RCC 7860 (cell line): ENCODE measurements at places on chromosomes 16 and 17.

DNA sequence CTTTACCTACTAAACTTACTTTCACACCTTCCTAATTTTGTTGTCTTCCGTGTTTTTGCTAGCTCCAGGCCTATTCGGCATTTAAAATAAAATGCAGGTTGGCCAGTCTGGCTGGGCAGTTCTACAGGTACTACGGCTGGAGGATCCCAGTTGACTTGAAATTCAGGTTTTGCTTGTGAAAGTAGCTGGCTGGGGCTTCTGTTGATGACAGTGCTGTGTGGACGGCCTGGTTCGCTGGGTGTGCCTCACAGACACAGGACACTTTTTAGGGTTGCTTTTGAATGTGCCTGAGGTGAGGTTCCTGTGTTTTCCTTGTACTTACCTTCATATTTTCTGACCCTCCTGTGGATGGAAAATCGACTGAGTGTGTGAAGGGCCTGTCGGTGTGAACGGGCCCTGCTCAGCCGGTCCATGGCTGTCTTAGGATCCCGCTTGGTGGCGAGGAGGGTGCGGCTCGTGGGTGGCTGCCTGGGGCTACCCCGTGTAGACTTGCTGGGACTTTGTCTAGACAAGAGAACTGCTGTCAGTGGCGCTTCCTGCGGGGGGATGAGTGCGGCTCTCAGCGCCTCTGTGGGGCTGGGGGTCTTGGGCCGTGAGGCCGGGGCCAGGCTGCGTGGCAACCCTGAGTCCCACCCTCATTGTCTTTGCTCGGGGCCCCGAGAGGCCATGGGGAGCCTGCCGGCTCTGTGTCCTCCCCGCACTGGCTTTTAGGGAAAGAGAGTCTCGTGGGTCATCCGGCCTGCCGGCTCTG is 18.7 kb upstream of the ZNF750 start:
- DNase-seq: no peak

GRCh38 chr16:81357711-81358260 is 43.0 kb downstream of the GAN start:
- no peak for DNase-seq

GRCh38 chr16:51779240-51779639 is 628.2 kb upstream of the SALL1 start:
- no peak for DNase-seq

DNA sequence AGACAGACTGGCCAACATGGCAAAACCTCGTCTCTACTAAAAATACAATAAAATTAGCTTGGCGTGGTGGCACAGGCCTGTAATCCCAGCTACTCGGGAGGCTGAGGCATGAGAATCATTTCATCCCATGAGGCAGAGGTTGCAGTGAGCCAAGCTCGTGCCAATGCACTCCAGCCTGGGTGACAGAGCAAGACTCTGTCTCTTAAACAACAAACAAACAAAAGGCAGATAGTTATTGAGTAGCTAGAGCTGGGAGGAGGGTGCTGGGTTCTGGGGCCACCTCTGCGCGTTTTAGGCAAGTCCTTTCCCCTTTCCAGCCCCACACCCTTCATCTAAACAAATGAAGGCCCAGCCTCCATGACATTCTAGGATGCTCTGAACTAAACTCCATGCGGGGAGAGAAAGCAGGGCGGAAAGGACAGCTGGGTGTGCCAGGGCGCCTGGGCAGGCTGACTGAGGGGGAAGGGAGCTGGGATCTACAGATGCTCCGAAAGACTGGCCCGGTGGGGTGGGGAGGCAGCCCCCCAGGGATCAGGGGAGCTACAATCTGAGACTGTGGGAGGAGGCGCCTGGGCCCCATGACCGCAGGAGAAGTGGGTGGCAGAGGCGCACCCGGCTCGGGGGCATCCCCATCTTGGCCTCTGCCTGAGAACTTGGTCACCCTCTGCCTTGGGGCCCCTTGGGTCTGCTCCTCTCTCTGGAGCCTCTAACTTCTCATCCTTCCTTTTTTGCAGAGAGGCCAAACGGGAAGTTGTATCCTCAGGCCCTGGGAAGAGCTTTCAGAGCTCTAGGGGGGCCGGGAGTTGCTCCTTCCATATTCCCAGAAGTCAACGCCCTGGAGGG is 910 bp downstream of the ITGAL start:
- DNase-seq: no peak

DNA sequence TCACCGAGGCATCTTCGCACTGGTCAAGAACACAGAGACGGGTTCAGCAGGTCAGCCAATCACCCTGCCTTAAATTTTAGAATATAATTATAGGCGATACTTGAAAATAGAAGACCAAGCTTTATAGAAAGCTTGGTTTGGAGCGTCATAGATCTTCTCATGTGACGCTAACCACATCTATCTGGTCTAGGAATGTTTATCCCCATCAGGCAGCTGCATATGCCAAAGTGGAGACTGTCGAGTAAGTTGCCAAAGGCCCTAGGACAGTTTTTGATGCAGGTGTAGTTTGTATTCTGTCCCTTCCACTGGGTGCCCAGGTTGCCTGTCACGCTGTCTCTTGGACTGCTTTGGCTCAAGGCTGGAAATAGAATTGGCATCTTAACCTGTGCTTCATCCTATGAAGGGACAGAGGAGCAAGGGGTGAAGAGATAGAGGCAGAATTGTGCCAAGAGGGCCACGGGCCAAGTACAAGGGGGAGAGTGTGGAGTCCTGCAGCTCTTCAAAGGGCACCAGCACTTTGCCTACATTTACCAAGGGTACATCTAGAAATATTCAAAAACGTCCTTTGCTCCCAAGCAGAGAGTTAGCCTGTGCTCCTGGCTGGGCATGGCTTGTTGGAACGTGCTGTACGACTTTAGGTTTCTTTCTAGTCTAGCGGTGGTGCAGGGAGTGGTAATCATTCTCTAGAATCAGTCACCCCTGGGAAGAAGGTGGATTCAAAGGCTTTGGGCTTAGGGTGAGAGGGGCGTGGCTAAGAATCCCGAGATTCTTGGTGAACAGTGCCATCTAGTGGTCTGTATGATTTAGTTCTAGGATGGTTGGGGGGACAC is 5.3 kb upstream of the WIPI1 start:
- DNase-seq: peak; percentile 64

GRCh38 chr17:74042744-74043486 is 160.6 kb upstream of the RPL38 start:
- DNase-seq: peak; percentile 89

DNA sequence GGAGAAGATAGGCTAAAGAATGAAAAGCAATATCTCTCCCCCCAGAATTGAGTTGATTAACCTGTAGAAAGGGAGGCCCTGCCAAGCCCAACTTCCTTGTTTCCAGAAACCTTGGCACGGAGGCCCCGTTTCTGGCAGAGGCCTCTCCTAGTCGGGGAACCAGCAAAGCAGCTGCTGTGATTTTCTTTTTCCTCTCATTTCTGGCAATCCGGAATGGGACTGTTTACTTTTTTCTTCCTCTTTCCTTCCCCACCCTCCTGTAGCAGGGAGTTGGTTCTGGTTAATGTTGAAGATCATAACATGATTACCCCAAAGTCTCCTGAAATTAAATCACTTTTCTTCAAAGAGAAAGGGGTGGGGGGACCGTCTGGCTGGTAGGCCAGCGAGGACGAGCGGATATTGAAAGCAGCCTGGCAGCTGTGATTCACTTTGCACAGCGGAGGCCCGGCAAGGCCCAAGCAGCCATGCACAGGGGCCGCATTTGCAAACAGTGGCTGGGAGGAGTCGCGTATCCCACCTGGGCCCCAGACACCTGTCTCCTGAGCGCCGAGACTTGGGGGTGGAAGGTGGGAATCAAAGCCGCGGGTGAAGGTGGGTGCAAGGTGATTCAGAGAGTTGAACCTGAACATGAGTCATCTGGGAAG is 51.5 kb downstream of the NTN1 start:
- no peak for DNase-seq

DNA sequence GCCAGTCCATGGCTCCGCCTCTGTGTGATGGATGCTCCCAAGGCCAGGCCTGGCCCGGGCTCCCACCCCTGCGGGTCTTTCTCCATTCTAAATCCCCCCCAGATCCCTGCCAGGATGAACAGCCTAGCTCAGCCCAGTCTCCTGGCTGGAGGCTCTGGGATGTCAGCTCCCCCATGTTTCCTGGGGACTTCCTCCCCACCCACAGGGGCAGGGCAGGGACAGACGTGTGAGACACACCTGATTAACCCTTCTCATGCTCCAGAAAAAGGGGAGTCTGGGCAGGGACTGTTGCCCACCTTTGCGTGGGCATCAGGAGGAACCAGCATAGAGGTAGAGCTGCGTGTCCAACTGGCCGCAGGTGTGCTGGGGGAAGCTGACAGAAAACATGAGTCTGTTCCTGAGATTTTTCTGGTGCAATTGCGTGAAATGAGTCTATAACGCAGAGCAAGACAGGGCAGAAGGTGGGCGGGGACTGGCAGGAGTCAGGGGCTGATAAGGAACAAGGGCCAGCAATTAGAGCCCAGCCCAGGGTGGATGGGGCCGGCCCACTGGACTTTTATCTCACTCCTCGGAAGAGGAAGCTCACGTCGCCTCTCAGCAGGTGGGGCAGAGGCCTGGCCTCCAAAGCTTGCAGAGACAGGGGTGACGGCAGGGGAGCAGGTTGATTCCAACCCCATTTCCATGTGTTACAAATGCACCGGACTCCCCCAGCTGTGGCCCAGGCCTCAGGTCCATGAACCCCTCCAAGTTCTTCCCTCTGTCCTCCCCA is 238.2 kb downstream of the RBFOX3 start:
- no peak for DNase-seq

DNA sequence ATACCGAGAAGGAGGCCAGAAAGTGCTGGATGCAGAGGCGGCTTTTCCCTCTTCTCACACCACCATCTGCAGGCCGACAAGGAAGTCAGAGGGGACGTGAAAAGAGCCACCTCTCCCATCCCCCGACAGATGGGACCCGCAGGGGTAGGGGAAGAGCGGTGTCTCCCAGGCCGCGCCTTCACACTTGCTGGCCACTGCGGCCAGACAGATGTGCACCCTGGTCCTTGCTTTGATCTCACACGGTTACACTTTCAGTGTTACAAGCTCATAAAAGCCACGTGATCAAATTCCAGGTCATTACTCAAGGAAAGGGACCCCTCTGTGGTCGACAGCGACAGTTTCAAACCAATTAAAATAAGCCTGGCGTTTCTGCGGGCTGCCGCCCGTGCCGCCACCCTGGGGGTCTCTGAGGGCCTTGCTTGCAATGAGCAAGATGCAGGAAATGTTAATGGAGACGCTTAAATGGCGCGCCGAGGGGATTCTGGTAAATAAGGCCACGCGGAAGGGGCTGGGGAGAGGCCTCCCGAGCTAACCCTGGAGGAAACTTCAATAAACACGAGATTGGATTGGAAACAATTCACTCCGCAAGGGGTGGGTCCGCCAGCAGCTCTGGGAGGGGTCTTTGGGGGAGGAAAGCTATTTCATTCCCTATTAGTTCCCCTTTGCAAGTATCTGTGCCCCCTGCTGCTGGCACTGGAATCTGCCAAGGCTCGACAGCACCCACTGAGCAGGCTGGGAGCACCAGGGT is 240.9 kb downstream of the ENGASE start:
- no peak for DNase-seq

DNA sequence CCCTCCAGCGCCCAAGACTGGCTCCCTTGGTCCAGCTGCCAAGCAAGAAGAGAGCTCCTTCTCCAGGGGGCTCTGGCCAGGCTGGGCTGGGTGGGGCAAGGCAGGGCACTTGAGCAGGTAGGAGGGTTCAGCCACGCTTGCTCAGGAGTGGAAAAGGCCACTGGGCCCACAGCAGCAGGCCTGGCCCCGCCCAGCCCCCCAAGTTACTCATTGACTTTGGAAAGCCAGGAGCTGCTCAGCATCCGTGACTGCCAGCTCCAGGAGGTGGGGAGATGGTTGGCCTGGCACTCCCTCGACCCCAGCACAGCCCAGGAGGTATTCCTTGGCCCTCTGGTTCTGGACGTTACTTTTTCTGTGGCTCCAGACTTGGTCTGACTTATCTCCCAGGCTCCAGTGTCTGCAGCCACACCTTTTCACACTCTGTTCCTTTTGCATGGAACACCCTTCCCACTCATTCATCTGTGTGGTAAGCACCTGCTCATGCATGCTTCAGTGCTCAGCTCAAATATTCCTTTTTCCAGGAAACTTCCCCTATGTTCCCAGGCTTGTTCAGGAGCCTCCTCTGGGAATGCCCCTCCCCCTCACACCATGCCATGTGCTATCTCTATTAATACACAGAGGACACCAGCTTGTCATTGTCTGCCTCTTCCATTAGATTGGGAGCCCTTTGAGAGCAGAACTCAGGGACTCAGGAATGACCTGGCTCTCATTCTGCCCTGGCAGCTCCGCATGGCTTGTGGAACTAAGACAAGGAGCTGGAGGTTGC is at the start of gene CDH16:
CDH16 (minus strand) TSS at position 83 of the 766 bp plus-strand sequence. CDS start 820 bp downstream, outside the sequence.
- peak; percentile 88 for DNase-seq
